ENCODE measurements at places on chromosomes 13 and 19. TPM values are rescaled to one million over a fixed set of nuclear protein-coding genes. Genes with fewer than 3 reads are reported as not detected.

GRCh38 chr13:74025369-74025768 lies 108.8 kb downstream of the KLF12 start:
- no peak for DNase-seq

DNA sequence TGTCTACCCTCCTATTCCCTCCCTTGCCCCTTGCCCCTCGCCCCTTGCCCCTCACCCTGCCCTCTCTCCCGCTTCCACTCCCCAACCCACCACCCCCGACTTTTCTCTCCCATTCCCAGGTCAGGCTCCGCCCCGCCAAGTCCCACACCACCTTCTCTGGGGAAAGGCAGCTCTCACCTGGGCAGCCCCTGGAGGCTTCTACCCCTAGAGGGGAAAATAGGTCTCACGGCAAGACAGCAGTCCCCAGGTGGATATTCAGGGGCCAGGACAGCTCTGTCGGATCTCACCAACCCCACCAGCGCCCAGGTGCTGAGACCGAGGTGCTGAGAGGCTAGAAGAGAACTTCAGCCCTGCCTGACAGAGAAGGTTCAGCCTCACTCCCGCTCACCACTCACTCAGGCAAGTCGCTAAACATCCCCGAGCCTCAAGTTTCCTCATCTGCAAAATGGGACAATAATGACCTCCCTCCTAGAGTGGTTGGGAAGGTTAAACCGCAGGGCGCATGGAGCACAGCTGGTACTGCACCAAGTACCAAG lies 1.4 kb upstream of the ERFL start:
- no peak for DNase-seq

DNA sequence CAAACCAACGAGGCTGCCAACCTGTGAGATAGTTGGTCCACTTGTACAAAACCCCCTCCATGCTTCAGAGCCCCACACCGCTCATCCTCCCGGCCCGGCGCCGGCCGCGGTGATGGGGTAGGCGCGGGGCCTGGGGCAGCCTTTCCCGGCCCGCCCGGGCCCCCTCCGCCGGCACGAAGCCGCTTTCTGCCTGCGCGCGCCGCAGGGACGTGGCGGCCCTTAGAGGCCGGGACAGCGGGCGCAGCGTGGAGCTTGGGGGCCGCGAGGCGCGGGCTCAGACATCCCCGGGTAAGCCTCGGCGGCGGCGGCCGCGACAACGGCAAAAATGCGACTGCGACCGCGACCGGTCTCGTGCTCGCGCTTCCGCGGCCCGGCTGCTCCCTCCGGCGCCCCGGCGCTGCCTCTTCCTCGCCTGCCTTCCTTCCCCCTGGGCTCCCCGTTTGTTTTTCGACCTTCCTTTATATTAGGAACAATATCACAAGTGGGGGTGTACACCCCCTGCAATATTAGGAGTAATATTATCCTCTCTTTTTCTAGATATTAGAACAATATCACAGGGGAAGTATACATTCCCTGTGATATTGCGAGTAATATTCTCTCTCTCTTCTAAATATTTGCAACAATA lies 53.9 kb upstream of the CEACAM21 start:
- DNase-seq = no peak

The SRRM5 gene
- not detected for total RNA-seq

The BEST2 gene
- total RNA-seq = 0.27 TPM

The MIA gene
- not detected for total RNA-seq
